GM19239 (cell line): ENCODE measurements at places on chromosomes 5 and 9.

GRCh38 chr5:146744068-146744745 lies 134.3 kb downstream of the PPP2R2B start:
- no peak for DNase-seq

GRCh38 chr9:109771087-109771486 lies 8.9 kb upstream of the PALM2AKAP2 start:
- no peak for DNase-seq

GRCh38 chr5:154618696-154619095 lies 136.5 kb upstream of the LARP1 start:
- DNase-seq = no peak

DNA sequence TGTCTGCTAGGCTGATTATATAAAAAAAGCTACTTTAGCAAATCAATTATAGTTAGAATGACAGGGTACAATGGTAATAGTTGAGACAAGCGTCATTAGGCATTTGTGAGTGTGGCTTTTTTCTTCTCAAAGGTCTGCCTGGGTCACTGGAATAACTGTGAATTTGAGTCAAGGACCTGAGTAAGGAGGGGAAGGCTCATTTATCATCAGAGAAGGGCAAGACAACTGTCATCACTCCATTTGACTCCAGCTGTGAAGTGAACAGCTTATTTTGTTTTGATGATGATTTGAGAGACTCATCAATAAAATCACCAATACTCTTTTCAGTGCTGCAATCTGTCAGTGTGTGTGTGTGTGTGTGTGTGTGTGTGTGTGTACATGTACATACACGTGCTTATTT lies 118.6 kb downstream of the MAT2B start:
- no peak for DNase-seq

GRCh38 chr5:626850-627249 lies 14.7 kb downstream of the CEP72 start:
- no peak for DNase-seq

GRCh38 chr9:121505903-121506735 lies 6.5 kb upstream of the GGTA1 start:
- no peak for DNase-seq

GRCh38 chr9:31140316-31140715 lies 1244.1 kb upstream of the ACO1 start:
- DNase-seq = no peak

DNA sequence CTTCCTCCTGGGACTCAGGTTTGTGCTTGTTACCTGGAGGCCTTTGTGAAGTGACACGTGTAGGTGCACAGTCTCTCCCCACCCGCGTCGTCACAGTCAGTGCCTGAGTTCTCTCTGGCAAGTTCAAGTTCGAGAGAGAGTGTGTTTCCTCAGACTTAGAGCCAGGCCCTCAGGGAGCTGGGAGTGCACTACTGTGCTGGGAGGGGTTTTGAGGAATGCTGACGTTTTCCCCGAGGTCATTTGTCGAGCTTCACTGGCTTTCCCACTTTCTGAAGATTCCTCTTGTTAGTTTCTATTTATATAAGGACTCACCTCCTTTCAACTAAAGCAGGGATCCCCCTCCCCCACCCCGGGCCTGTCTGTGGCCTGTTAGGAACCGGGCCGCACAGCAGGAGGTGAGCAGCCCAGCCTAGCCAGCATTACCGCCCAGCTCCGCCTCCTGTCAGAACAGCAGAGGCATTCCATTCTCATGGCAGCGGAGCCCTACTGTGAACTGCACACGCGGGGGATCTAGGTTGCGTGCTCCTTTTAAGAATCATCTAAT lies 209.2 kb downstream of the DIRAS2 start:
- no peak for DNase-seq

DNA sequence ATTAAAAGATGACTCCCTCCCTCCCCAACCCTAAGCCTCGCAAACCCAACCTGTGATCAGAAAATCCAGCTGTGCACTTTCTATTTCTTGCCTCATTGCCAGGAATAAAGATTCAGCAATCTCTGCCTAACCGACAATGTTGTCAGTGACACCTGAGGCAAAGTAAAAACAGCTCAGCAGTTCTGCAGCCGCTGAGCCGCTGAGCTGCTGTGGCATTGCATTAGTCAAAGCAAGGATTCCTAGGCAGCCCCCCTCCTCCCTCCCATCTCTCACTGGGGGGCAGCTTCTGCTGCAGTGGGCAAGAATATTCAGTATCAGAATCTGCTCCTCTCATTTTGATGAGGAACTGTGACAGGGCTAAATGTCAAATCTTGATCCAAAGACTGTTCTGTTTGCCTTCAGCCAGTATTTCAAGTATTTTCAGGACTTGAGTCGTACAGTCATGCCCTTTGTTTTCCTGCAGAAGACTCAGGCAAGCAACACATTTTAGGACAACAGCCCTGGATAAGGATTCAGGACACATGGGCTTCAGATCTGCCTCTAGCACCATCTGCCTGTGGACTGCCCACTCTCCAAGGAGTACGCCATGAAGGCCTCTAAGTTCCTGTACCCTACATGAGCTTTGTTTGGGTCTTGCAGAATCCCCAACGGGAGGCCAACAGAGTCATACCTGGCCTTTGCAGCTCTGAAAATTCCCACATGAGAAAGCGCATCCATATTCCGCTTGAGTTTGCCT lies 41.1 kb upstream of the DAP start:
- DNase-seq = no peak

DNA sequence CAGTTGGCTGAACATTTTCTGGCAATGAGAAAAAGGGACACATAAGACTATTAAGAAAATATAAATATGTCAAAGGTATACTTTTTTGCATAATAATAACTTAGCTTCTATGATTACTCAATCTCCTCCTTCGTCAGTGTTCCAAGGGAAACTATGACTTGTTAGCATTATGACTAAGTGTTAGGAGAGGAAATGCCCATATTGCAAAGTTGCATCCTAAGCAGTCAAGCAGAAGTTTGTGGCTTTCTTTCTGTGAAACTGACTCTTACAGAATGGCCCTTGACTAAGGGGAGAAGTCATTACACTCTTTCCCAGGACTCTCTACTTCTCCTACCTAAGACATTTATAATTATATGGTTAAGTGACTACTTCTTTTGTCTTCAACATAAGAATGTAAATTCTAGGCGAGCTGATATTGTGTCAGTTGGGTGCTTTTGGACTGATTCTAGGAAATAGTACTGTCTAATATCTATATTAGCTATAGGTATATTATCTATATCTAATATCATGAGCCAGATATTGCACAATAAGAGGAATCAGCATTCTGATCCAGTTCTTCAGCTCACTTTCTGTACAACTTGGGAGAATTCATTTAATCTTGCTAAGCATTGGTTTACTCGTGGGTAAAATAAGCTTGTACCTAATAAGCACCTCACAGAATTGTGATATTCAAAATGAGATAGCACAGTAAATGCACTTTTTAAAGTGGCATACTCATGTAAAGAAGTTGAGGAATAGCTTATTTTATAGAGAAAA lies 16.4 kb upstream of the SPINK6 start:
- DNase-seq = no peak

DNA sequence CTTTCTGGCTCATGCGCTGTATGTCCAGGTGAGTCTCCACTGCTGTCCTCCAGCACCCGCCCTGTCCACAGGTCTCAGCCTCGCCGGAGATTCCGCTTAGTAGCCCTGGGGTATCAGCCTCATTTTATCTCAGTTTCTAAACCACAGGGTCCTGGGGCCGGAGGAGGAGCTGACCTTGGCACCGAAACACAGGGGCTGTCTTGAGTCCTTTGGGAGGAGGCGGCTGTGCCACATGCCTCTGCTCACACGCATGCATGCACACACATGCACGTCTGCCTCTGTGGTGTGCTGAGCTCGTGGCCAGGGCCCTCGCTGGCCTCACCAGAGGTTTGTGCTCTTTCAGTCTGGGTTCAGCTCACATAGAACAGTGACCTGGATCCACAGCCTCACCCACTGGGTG lies 23.3 kb downstream of the TRIP13 start:
- no peak for DNase-seq

DNA sequence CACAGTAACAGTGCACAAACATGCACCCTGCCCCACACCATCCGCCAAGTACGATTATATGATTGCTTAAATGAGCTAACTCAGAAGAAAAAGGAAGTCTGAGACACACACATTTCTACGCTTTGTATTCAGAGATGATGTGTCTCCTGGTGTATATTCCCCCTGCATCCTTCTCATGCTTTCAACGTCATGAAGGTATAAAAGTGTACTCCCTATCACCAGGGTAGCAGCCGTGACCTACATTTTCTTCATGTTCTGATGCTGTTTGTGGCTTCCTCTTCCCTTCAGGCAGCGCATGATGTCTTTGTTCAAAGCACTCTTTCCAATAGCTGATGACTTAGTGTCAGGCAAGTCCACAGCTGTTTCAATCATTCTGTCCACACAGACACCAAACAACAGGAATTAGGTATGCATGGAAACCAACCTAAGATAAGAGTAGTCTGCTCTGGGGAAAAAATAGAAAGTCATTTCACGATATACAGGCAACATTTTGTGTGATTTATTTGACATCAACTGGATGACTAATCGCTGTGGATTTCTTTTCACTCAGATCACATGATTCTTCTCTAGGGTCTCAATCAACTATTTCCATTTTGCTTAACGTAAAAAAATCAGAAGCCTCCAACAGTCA lies 269.4 kb upstream of the PTGER4 start:
- no peak for DNase-seq

DNA sequence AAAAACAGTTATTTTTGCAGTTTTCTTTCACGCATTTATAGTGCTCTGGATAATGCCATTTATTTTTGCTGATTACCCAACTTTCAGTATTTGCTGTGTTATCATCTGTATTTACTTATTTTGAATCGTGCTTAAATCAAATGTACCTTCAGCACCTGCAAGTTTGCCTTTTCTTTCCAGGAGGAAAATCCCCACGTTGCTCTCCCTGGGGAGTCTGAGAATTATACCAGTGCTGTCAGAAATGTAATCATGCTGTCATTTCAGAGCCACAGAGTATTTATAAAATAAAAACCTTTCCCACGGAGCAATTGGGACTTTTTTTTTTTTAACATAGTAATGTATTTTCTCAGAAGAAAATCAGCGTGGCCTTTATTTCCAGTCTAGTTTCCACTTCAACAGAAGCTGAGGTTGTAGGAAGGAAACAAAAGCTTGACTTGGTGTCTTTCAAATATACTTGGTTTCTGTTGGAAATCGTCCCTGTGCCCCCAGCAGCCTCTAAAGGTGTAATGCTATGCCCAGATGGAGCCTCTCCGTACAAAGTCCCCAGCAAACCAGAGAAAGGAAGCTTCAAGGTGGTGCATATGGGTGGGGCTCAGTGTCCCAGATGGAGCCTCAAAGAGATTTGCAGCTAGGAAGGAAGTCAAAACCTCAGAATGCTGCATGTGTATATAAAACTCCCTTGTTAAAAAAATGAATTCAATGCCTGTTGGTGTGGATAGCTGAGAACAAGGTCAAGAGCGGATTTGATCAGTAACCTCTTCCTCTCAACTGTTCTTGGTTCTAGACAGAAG lies 2.1 kb downstream of the GPR150 start:
- DNase-seq = no peak

DNA sequence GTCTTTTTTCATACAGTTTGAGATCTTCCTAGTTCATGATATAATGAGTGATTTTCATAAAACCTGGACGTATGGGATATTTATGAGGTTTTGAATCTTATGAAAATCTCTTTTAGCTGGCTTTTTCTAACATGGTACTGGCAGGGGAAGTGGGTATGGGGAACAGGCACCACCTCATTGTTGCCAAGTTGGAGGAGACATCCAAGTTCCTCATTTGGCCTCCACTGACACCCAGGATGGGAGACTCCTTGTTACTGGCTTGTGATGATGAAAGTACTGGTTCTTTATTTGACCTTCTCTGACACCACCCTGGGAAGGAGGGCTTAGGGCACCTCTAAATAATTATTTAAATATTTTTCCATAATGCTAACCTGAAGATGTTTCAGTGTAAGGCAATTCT lies 4.0 kb upstream of the TNPO1 start:
- DNase-seq = no peak

- no peak for DNase-seq
Measured at GRCh38 chr9:130668196-130668595, 3.8 kb downstream of the PRDM12 start.
